ENCODE measurements at places on chromosomes 3 and 15. TPM values are rescaled to one million over a fixed set of nuclear protein-coding genes. Genes with fewer than 3 reads are reported as not detected.

The DNAJA4 gene
- 16.0 TPM for total RNA-seq

DNA sequence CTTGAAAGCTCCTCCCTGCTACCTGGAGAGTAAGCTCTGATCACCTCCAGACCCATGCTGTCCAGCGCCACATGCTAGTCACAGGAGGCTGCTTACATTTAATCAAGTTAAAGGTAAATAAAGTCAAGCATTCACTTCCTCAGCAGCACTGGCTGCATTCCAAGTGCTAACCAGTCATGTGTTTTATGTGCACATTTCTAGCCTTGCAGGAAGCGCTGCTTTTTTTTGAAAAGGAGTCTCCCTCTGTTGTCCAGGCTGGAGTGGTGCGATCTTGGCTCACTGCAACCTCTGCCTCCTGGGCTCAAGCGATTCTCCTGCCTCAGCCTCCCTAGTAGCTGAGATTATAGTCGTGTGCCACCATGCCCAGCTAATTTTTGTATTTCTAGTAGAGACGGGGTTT lies 279.2 kb downstream of the GABRG3 start:
- DNase-seq: no peak

The CEP19 gene
- total RNA-seq: 4.0 TPM

The PRSS50 gene
- total RNA-seq: not detected

DNA sequence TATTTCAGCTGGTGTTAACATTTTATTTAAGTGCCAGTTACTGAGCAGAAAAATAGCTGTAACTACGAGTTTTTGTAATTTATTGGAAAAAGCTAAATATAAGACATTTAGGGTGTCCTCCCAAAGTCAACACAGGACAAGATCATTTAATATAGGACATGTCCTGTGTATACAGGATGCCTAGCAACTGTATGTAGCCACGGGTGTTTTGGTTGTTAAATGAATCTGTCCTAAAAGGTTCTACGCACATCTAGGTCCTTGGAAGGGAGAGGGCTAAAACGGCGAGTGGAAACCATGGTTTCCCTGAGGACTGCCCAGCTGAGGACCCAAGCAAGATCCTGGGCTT lies 565 bp upstream of the ZNF621 start:
- DNase-seq: no peak

GRCh38 chr15:69637818-69638217 lies 185.2 kb downstream of the RPLP1 start:
- no peak for DNase-seq

- no peak for DNase-seq
Measured at GRCh38 chr3:31559872-31560534, 27.3 kb downstream of the STT3B start.

DNA sequence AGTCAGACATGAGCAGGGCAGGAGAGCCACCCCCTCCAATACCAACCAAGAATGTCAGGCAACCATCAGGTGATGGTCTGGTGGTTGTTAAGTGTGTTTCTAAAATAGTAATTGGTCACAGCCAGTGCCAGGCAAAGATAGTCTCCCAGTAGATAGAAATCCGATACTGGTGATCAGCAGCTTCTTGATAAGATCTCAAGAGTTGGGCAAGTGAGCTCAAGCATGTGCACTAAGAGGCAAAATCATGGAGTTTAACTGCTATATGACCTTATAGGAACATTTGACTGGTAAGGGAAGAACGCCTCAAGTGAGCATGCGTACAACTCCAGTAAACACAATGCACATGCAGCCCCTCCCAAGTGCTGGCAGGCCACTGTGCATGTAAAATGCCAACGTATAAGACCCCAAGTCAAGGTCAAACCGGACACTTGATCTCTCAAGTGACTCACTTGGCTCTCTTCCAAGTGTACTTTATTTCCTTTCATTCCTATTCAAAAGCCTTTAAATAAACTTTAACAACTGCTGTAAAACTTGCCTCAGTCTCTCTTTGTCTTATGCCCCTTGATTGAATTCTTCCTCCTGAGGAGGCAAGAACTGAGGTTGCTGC lies 36.0 kb upstream of the CBLB start:
- no peak for DNase-seq

GRCh38 chr3:197522881-197523441 lies 32.8 kb downstream of the BDH1 start:
- DNase-seq: no peak

- no peak for DNase-seq
Measured at GRCh38 chr3:60703956-60704736, 547.1 kb downstream of the FHIT start.

DNA sequence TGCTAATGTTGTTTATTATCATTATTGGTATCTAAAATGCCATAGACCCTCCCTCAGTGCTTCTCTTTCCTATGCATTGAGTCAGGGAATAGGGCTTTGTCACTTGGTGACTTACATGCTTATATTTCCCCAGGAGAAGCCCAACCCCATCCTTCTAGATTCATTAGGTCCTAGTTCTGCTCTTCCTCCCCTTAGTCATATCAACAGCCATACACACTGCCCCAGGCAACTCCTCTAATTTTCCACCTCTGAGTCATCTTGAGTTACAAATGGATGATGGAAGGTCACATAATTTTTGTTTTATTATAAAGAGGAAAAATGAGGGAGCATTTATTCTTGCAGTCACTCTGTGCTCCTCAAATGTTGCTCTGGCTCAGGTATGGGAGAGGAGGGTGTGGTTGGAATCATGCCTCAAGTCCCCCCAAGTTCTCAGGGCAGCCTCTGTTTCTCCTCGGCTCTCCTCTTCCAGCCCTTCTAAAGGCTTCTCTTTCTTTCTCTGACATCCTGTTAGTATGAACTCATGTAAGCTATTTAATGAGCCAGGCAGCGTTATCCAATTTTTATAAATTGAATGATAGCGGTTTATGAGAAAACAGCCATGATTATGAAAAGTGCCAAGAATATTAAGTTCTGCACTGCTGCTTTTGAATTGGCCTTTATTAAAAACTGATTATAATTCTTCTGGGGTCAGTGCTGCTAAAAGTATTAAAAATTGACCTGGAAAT lies 45.6 kb upstream of the FSTL1 start:
- no peak for DNase-seq

DNA sequence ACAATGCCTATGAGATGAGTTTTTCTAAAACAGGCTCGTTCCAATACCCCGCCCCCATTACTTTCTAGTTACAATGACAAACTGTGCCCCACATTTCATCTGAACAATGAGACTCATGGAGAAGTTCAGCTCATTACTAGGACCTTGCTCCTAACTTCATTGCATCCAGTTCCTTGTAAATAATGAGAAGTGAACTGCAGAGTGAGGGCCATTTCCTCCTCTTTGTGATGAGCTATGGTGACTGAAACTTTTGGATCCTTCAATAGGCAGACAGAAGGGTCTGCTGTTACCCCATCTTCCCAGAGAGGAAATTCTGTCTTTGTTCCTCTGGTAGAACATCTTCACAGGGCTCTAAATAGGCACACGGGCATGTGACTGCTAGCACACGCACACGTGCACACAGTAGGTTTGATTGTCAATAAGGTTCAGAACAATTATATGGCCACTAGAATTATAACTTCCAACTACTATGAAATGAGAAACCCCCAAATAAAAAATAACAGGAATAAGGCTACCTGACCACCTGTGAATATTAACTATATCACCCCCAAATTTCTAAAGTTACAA lies 51.8 kb downstream of the SERP1 start:
- no peak for DNase-seq

The SLC33A1 gene
- 30.4 TPM for total RNA-seq

DNA sequence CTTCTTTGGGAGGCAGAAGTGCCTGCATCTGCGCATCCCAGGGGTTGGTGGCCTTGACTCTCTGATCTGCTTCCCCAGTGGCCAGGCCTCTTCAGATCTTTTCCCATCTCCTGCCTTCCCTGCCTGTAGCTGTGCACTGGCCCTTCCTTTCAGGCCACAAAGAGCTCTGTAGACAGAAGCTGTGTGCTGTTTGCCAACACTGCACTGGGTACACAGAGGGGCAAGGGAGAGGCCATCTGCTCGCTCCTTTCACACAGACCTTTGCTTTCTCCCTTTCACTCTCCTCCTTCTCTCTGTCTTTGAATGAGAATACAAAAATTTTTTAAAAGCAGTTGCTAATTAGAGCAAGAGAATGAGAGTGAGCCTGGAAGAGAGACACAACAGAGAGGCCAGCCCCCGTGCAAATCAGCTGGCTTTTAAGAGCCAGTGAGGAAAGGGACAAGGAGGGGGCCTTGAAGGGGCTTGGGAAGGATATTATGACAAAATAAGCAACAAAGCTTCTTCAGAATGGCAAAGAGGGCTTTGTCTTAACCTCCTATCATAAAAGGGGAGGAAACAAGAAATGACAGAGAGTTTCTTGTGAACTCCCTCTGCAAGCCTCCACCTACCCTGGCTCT lies 170.9 kb downstream of the EPHB1 start:
- DNase-seq: no peak

DNA sequence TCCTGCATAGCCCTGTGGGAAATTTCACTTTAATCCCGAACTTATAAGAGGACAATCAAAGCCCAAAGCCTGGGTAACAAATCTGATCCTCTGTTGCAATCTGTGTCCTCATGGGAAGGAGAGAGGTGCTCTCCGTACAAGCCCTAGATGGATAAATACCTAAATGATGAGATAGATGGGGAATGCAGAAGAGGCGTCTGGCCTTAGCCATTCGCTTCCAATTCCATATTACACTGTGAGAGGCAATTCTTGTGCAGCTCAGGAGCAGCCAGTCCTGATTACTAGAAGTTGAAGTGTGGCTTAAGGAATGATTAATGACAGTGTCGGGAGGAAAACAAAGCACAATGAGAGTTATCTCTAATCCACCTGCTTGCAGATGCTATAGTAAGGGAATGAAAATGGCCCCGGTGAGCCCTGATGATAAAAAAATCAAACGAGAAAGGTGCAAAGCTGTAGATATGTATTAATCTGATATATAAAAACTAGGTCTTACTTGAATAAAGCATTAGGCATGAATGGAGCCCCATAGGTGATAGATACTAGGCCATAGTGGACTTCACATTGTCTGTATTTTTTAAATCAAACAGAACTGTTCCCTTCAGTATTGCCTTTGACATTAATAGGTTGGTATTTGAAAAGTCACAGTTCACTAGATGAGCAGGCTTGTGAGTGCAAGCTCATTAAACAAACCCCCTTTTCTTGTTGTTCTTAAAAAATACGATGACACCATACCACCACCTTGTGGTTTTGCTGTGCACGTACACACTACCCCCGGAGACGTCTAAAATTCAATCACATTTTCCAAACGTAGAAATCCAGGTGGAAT lies 54.2 kb upstream of the TMCO5A start:
- no peak for DNase-seq

The CYP8B1 gene
- not detected for total RNA-seq

DNA sequence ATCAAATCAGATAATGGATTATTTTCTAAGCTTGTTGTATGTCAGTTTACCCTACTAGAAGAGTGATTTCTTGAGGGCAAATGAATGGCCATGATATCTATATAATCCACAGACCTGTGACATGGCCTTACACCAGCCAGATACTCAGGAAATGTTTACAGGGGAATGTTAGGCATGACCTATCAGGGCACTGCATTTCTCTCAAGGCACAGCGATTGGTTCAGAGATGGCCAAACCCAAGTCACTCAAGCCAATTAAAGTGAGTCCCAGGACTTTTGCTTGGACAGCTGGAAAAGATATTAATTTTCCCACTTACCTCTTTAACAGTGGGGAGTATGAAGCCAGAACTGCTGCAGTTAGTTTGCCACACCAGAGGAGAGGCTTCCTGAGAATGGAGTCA lies 28.7 kb upstream of the GATA2 start:
- DNase-seq: no peak

DNA sequence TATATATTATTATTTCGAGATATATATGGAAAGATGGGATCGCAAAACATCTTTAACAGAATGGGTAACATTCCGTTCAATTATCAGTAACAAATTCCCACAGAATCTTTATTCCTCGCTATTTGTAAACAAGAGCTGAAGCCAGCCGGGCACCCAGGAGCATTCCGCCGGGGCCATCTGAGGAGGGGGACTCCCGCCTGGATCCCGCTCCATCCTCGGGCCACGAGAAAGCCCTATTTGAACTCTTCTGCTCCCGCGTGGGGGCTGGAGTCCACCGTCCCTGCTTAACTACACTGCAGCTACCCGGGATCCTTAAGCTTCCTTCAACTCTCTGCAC lies 687 bp downstream of the GPR176 start:
- DNase-seq: no peak

The GASK1A gene
- total RNA-seq: 43.8 TPM

DNA sequence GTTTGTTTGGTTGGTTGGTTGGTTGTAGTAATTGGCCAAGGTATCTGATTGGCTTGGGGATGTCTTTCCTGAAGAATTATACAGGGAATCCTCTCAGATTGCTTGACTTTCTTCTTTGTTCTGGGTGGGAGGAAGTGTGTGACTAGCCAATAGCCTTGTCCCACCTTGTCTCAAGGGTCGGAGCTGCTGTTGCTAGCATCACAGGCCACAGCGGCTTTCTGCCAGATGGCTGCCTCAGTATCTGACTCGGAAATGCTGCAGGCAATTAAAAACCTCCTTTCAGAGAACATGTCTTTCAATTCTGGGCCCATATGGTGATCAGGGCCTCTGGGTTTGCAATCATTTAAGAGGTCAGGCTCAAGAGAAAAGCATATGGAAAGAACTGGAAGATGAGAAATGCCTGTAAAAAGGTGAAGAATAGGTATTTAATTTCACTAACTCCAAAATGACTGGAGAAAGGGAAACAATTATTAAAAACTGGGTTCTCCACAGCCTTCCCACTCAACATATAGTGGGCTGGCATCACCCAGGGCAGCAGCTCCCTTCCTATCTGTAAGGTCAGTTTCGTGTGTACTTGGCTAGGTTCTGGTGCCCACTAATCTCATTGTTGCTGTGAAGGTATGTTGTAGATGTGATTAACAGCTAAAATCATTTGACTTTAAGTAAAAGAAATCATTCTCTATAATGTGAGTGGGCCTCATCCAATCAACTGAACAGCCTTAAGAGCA lies 32.4 kb downstream of the TGFBR2 start:
- no peak for DNase-seq

GRCh38 chr3:108053067-108053466 lies 37.8 kb downstream of the CD47 start:
- no peak for DNase-seq

GRCh38 chr15:90869601-90870353 lies 1.4 kb downstream of the FURIN start:
- peak; percentile 57 for DNase-seq

DNA sequence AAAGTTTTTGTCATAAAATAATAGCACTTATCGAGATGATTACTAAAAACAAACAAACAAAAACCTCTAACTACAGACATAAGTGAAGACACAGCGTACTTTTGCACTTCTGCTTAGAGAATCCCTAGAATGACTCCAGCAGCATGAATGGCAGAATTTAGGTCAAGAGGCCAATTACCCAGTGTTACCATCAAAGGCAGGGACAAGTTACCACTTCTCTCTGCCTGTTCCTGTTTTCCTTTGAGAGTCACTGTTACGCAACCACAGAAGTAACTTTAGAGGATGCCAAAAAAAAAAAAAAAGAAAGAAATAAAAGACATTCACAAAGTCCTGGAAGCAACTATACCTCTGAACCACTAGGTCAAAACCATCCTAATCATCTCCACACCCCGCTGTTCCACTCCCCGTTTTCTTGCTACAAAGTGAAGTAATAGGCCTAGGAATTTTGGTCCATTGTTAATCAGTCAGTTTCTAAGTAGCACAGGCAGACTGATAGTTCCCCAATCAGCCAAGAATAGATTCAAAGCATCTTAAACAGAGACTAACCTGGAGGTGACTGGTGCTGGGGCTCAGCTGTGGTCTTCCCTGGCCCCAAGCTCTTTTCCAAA lies 41.9 kb downstream of the FMN1 start:
- DNase-seq: no peak

GRCh38 chr3:197305854-197306253 lies 7.4 kb upstream of the DLG1 start:
- DNase-seq: no peak

The EHD4 gene
- total RNA-seq: 13.2 TPM

- DNase-seq: no peak
Measured at GRCh38 chr15:58517252-58517681, 85.5 kb downstream of the LIPC start.

All from tibial nerve (tissue), 4 donors.